ENCODE measurements at places on chromosomes 3 and 15.

- no peak for DNase-seq
These were observed 199.2 kb downstream of the OTOL1 start for GRCh38 chr3:161695811-161696210.

GRCh38 chr3:3578718-3579117 lies 220.5 kb upstream of the LRRN1 start:
- no peak for DNase-seq

GRCh38 chr3:24936574-24936973 lies 441.9 kb upstream of the THRB start:
- no peak for DNase-seq

DNA sequence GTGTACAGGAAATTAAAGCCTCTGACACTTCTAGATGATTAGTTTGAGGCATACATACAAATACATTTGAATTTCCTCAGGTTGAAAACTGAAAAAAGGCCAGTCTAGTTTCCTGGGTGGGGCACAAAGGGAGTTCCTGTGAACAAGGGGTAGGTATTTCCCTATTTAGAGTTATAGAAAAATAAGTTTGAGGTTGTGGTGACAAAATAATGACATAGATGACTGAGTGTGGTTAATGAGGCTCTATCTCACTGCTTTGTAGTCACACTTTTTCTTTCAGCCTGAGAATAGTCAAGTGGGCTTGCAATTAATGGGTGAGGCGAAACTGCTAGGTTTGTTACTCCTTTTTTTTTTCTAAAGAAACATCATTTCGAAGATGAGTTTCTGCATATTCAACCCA lies 4.3 kb downstream of the SLCO3A1 start:
- DNase-seq: no peak

GRCh38 chr15:60634815-60635214 lies 155.9 kb upstream of the ICE2 start:
- peak; percentile 47 for DNase-seq

- DNase-seq: no peak
These were observed 121.2 kb downstream of the MECOM start for GRCh38 chr3:169542331-169542751.

DNA sequence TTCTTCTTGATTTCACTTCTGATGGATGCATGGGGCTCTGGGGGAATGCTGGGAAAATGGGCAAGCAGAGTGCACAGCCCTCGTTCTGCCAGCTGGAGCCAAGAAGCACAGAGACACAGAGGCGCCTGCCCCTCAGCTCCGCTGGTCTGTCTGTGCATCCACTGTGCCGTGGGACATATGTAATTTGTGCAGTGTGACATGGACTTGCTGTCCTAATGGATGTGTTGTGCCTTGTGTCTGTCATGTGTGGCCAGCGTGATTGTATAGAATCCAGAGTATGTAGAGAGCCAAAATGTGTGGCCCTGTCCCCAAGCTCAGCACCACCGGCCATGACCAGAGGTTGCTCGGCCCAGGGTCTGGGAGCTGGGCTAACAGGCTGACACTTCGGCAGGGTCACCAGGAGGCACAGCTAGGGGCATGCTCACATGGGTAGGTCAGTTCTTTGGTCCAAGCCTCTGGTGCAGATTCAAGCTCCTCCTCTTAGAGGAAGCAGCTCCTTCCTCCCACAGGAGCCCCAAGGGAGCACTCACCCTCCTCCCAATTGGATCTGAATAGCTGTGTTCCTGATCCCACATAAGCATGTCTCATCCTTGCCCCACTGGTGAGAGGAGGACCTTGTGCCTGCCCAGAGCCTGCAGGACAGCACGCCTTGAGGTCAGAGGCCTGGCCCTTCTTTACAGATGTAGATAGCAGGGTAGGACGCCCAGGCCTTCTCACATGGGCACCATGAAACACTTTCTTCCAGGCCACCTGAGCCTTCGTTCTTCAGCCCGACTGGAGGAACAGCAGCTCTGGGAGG lies 100.8 kb upstream of the ABHD17C start:
- no peak for DNase-seq

DNA sequence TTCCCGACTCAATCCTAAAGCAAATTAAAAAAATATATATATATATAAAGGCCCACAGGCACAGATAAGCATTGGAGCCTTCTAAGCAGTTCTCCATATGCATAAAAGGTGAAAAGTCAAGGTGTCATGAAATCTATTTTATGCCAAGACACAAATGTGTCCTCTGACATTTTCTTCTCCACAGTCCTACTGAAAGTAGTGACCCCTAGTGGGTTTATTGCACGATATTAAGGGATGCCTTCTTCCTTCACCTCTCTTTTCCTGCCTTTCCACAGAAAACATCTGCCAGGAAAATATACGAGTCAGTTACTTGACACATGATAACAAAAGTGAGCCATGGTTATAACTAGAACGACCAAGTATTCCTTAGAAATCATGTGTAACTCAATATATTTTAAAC lies 303.2 kb downstream of the TIGIT start:
- no peak for DNase-seq

DNA sequence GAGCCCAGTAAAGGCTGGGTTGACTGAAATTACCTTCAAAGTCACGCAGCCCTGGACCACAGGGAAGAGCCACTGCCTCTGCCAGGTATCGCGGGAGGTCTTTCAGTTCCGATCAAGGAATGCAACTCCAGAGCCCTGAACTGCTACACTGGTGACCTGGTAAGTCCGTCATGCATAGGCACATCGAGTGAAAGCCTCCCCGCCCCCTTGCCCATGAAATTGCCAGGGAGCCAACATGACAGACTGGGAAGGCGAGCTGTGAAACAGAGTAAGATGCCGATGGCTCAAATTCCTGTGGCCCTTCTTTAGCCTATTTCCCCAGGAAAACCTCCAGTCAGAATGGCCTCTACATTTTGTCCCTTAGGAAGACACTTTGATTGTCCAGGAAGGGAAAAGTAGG lies 2.3 kb upstream of the GP5 start:
- DNase-seq: no peak

DNA sequence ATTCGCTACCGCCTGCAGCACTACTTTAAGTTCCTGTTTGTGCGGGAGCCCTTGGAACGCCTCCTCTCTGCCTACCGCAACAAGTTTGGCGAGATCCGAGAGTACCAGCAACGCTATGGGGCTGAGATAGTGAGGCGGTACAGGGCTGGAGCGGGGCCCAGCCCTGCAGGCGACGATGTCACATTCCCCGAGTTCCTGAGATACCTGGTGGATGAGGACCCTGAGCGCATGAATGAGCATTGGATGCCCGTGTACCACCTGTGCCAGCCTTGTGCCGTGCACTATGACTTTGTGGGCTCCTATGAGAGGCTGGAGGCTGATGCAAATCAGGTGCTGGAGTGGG lies 995 bp downstream of the CHST14 start:
- peak; percentile 14 for DNase-seq
